Activated T-helper 2 cell treated with anti-CD3 and anti-CD28 coated beads, Interferon-gamma antibody, Interleukin-2, Interleukin-4, amounts not matched to agents 10 μg/mL and 5 μg/mL and 100 μg/mL, durations not matched to agents 14 hours and 24 hours and 36 hours (primary cell): ENCODE measurements at places on chromosomes 3 and 15.
A peak's percentile ranks its signal among the peaks of the same experiment; 100 is the strongest.

- DNase-seq: no peak
Observed at GRCh38 chr3:66738625-66739365, 238.0 kb upstream of the LRIG1 start.

- DNase-seq: no peak
Observed at GRCh38 chr3:32288819-32289218, 50.3 kb downstream of the CMTM8 start.

- no peak for DNase-seq
Observed at GRCh38 chr3:117820658-117821299, 1111.2 kb downstream of the TUSC7 start.

DNA sequence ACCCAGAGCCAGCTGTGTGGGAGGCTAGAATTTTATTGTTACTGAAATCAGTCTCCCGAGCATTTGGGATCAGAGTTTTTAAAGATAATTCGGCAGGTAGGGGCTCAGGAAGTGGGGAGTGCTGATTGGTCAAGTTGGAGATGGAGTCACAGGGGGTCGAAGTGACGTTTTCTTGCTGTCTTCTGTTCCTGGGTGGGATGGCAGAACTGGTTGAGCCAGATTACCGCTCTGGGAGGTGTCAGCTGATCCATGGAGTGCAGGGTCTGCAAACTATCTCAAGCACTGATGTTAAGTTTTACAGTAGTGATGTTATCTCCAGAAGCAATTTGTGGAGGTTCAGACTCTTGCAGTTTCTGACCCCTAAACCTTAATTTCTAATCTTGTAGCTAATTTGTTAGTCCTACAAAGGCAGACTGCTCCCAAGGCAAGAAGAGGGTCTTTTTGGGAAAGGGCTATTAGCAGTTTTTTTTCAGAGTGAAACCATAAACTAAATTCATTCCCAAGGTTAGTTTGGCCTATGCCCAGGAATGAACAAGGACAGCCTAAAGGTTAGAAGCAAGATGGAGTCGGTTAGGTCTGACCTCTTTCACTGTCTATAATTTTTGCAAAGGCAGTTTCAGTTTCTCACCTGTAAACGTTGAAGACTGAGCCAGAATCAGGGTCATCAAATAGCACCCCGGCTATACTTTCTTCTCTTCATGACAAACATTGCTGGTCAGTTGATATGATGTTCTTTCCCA is 28.2 kb downstream of the FLNB start:
- DNase-seq: no peak

DNA sequence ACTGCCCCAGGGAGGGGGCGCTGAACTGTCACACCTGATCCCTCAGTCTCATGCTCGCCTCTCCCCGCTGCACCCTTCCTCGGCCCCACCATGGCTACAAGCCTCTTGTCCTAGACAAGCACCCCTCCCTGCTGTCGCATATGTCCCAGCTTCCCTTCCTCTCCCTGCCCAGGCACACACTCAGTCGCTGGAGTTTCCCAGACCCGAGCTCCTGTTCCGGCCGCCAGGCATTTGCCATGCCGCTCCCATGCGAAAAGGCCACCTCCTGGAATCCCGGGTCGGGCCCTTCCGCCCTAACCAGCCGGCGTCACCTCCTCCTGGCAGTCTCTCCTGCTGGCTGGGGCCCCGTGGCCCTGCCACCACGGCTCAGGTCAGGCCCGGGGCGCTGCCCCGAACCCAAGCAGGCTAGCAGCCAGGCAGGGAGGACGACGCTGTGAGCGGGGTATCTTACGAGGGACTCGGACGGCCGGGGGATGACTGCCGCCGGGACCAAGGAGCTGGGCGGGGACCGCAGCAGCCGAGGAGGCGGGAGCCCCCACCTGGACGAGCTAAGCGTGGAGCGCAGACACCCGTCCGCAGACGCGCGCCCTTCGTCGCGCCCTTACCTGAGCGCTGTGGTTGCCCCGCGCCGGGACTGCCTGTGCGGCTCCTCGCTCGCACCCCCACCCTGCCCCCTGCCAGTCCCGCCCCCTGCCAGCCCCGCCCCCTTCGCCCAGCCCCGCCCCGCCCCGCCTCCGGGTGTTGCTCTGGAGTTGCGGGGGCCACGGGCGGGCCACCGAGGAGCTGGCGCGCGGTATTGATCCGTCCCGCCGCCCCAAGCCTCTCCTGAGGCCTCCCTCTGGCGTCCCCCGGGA is at the start of gene ALS2CL:
ALS2CL (minus strand) TSS at position 642 of the 854 bp plus-strand sequence. CDS start 4,239 bp downstream, outside the sequence.
- peak; percentile 47 for DNase-seq

DNA sequence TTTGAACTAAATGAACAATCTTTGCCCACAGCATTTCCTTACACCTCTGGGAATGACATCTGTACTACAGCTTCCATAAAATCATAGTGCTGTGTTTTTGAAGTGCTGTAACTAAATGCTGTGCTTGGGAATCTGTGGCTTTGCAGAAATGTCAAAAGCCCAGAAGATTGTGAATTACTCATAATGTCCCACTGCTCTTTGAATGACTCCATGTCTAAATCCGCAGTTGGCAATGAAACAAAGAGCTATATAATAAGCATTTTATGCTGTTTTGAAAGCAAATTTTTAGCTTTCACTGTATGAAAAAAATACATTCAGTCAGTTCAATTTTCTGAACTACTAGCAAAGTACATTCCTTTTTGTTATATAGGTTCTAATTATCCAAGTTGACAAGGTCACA is 88.6 kb upstream of the ADAMTS17 start:
- DNase-seq: no peak

- no peak for DNase-seq
Observed at GRCh38 chr3:81968658-81969057, 207.2 kb upstream of the GBE1 start.

- DNase-seq: no peak
Observed at GRCh38 chr15:75225951-75226732, 24.5 kb downstream of the C15orf39 start.

- no peak for DNase-seq
Observed at GRCh38 chr15:51982770-51983103, 11.2 kb upstream of the LEO1 start.

DNA sequence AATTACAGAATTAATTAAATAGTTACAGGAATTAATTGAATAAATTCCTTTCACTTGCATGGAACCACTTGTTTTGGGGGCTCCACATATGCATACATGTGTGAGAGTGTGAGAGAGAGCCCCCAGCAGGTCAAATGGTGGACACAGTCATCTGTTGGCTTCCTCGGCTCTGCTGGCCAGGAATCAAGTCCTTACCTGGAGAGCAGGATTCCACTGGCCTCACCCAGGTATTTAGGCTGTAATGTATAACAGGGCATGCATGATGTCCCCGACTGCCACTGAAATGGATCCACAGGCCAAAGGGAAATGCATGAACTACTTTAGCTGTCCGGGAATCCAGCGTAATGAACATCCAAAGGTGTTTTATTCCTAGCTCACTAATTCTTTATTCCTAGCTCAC is 139.7 kb upstream of the SMAD3 start:
- no peak for DNase-seq

DNA sequence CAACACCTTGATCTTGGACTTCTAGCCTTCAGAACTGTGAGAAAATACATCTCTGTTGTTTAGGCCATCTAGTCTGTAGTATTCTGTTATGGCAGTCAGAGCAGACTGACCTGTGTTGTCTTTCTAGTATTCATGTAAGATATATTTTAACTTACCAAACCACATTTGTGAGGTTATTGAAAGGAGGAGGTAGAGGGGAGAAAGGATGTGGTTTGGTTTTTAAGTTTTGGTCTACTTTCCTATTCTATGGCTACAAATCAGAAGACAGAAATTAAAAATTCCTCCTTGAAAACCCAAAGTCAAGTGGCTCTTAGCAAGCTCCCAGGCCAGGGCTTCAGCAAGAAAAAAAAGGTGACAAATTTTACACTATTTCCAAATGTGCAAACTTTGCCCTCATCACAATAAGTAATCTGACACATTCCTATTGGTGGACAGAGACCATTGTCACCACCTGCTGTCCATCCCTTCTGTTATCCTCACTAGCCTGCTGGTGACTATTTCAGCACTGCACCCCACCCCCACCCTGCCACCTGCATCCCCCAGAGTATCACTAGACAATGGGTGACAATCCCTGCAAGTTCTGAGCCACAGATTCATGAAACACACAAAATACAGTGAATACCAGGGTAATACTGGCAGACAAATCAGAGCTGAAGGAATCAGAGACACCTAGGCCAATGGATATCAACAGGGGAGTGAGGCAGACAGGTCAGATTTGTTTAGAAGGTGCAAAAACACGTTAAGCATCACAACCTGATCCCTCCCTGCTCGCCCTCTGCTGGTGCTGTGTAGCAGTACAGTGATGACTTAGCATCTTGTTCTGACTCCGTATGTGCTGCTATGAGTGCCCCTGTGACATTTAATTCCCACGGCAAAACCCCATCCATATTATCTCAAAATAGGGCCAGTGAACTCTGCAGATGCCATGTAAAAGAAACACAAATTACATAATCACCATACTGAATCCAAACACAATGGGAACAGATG is 79.0 kb upstream of the DCLK3 start:
- DNase-seq: peak; percentile 36

GRCh38 chr3:27533718-27534573 is 49.8 kb upstream of the SLC4A7 start:
- no peak for DNase-seq

GRCh38 chr3:59641169-59641899 is 591.5 kb upstream of the CFAP20DC start:
- no peak for DNase-seq

- DNase-seq: no peak
Observed at GRCh38 chr3:101996832-101997231, 147.5 kb downstream of the NFKBIZ start.

GRCh38 chr3:87053553-87053952 is 62.6 kb upstream of the VGLL3 start:
- no peak for DNase-seq
